ENCODE measurements at places on chromosomes 3 and 15. TPM values are rescaled to one million over a fixed set of nuclear protein-coding genes. Genes with fewer than 3 reads are reported as not detected.

DNA sequence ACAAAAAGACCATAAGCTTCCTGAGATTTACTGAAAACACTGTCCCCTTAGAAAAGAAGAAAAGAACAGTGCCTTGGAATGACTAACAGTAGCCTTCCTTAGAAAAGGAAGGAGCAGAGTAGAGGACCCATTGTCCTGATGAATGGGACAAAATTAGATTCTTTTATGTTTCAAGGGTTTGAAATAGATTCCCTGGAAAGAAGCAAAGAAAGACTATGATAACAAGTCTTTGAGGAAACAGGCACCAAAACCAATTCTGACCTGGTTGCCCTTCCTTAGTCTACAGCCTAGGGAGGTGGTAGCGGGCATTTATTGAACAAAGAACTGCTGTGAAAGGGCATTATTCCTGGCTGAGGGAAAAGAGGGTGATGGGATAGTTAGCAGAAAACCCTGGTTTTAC, 1024.8 kb downstream of the TBL1XR1 start:
- no peak for DNase-seq

GRCh38 chr15:88484682-88485331, 17.3 kb downstream of the MRPS11 start:
- DNase-seq: no peak

GRCh38 chr3:89303701-89304100, 196.3 kb downstream of the EPHA3 start:
- DNase-seq: no peak

The MED12L gene
- total RNA-seq: not detected

- DNase-seq: no peak
Measured at GRCh38 chr15:86199467-86200145, 119.9 kb downstream of the AGBL1 start.

DNA sequence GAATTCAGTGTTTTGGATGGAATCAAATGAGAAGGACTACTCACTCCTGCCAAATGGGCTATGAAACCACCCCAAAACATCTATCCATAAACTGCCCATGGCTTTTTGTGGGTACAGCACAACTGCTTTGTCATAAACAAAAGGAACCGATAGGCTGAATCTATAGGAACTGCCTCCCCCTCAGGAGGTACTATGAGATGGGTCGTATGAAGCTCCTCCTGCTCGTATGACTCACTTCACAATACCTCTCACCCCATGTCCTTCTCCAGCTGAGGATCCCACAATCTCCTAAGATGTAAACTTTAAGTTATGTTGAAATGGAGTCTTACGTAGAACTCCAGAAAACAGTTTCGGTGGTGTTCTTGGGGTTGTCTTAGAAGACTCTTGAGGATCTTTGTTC, 129.9 kb upstream of the SAMMSON start:
- DNase-seq: peak; percentile 25

GRCh38 chr3:169526246-169526645, 137.3 kb downstream of the MECOM start:
- DNase-seq: no peak

DNA sequence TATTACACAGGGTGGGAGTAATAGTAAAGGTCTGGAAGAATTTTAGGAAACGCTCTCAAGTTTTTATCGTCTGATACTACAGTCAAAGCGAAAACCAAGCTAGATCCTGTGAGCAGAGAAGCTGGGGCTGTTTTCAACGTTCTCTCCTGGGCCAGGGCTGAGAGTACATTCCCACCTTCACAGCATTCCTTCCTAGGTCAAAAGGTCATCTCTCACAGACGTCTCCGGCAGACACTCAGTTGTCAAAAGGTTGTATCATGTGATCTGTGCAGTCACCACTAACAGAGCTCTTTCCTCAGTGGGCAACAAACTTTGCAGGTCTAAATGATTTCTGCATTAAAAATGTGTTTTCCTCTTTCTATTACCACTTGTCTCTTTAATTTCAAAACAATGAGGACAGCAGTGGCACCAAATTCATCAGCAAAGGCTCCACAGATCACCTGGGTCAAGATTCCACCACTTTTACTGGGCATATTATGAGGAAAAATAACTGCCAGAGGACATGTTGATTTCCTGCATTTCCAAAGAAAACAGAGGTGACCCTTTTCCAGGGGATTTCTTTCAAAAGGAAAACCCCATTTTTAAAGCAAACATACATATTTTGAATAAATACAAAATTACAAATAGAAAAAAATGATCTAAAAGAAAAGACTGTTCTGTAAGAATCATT, 41.9 kb downstream of the MEIS2 start:
- no peak for DNase-seq

The DNAH1 gene
- total RNA-seq: 1.2 TPM

The HERC2 gene
- total RNA-seq: 11.5 TPM

The ALPK3 gene
- 1.1 TPM for total RNA-seq

The RLBP1 gene
- total RNA-seq: not detected

DNA sequence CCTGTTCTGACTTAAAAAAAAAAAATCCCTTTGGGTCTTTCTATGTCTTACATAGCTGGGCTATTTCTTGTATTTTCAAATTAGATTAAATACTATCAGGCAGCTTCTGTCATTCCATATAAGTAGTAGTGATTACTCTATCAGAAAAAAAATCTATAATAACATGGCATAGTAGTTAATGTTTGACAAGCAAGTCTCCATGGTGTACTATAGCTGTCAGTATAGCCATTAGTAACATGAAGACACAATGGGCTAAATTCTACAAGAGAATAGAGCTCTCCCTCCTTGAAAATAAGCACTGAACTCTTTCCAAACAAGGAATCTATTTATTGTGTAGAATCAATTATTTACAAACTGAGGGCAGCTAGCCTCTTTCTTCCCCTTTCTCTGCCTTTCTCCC, 19.4 kb upstream of the VEPH1 start:
- no peak for DNase-seq

The ITGB5 gene
- 115 TPM for total RNA-seq

DNA sequence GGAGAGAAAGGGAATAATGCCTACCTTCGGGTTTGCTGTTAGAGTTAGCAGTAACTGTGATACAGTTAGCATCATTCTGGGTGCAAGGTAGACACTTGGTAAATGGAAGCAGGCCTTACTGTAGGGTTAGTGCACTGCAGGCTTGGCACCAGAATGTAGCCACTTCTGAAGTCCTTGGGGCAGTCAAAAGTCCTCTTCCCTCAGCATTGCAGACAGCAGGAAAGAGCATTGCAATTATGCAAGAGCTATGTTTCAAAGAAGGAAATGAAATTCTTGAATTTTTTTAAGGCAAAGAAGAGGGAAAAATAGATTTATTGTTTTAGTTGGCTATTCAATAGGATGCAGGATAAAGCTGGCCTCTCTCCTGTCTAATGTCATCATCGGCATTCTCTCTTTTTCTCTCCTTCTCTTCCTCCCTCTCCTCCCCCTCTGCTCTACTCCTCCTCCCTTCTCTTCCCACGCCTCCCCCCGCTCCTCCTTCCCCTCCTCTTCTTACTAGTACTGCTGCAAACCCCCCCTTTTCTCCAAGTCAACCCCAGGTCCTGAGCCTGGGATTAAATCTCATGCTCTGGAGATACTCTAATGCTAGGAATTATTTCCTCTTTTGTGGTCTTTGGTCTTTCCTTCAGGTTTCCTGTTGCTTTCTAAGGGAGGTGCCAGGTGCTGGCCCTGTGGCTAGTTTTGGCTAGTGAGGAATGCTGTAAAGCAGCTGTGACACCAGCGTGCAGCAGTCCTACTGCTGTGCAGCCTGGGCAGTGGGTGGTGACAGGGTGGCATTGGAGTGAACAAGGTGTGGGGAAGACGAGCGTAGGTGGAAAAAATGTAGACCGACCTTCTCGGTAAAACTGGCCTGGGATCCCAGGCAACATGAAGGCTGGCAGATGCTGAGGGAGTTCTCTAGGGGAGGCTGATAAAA, 21.7 kb downstream of the EEFSEC start:
- DNase-seq: no peak

DNA sequence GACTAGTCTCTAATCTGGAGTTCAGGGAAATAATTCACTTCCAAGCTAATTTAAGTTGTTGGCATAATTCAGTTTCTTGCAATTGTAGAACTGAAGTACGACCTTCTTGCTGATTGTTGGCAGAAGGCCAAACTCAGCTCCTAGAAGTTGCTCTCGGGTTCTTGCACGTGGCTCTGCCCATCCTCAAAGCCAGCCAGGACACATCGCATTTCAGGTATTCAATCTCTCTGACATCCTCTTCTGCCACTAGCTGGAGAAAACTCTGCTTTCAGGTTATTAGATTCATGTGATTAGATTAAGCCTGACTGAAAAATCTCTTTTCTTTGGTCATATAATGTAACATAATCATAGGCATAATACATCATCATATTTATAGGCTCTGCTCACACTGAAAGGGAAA, 362.0 kb downstream of the ZPLD1 start:
- no peak for DNase-seq

GRCh38 chr3:152021951-152022461, 148.6 kb downstream of the SUCNR1 start:
- DNase-seq: peak; percentile 95

The CHST13 gene
- not detected for total RNA-seq

The ZNF385D gene
- total RNA-seq: 0.44 TPM

The NCEH1 gene
- 26.1 TPM for total RNA-seq

The IL16 gene
- total RNA-seq: 2.3 TPM

- no peak for DNase-seq
Measured at GRCh38 chr15:69743091-69743490, 290.5 kb downstream of the RPLP1 start.

DNA sequence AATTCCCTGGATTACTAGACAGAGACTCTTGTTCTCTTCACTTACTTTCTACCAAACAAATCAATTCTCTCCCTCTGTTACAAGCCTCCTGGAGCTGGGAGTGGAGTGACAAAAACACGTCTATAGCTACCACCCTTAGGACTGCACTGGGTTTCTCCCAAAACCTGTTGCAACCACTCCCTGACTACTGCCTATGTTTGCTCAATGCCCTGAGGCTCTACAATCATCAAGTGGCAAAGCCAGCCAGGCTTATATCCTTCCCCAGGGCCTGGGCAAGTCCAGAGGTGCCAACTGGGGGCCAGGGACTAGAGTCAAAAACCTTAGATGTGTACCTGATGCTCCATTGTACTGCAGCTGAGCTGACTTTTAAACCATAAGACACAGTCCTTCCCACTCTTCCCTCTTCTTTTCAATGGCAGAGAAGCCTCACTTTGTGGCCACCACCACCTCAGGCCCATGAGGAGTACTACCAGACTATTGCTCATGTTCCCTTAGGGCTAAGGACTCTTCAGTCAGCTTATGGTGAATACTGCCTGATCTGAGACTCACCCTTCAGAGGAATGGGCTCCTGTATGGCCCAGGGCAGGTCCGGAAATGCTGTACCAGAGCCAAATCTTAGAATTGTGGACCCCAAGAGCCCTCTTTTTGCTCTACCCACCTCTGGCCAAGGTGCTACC, 125.4 kb upstream of the PLCL2 start:
- DNase-seq: no peak
